Brain microvascular endothelial cell (primary cell): ENCODE measurements at places on chromosomes 4 and X.

DNA sequence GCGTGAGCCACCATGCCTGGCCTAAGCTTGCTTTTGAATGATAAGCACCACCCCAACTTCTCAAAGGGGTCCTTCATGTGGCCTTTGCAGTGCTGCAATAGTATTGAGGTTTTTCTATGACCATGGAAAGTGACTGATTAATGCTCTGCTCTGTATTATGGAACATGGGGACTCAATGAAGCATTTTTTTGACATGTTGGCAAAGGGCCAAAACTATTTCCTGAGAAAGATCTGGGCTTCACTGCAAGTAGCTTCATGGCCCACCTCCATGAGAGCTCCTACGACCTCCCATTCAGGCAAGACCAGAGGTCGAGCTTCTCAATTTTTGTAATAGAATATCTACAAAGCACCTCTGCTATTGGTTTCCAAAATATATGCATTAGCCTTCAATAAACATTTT is 16.7 kb upstream of the SEPTIN6 start:
- DNase-seq: no peak

GRCh38 chrX:30666094-30666493 is 12.9 kb downstream of the GK start:
- no peak for DNase-seq

GRCh38 chr4:145298885-145299284 is 118.5 kb upstream of the OTUD4 start:
- no peak for DNase-seq

DNA sequence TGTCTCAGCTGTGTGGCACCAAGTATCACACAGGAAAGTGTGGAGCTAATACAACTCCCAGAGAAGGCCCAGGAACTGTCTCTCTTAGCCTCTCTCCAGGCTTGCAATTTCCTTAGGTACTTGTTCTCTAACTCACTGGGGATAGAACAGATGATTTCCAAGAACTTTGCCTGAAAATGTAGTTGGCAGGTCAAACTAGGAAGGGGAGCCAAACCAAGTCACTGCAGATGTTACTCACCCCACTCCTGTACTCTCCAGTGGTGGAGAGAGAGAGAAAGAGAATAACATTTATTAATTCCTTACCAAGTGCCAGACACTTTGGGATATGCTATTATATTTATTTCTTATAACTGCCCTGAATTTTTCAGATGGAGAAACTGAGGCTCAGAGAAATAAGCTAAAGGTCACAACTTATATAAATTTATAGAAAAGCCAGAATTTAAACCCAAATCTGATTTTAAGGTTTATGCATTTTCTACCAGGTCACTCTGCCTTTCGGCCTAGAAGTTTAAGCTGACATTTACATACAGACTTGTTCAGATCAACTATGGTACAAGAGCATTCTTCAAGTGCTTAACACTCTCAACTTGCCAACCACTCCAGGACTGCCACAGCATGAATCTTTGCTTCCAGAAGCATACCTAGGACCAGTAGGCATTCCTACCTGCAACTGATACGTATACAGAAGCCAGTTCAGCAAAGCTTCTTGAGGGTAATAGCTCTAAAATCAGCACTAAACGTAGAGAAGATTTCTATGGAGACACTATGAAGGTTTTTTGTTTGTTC is 248.6 kb upstream of the ETNPPL start:
- DNase-seq: no peak

DNA sequence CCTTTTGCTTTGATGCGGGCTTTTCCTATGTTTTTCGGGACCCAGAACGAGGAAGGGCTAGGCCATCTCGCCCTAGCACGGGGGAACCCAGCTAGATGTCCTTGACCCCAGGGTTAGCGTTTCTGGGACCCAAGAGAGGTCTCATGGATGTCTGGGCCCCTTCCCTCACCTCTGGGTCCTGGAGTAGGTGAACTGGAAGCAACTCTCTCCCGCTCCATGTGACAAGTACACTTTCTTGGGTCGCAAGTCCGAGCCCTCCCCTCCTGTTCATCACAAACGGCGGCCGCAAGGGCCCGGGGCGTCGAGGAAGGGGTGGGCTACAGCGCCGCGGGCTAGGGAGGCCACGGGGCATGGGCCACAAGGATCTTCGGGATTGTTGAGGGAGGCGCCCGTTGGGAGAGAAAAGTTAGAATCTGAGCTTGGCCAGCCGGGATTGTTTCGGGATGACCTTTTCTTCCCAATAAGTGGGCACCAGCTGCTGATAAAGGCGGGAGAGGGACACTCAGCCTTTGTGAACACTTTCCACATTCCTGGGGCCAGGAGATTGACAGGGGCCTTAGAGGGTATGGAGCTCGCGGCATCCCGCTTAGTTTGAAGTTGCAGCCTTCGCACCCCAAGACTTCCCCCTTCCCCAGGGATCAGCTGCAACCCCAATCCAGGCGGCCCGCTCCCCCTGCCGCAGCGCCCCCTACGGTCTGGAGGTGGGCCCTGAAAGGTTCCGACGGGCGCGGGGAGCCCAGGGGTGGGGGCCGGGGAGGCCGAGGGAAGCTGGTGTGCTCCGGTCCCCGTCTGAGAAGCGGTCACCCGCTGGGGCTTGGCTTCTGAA is 136.9 kb upstream of the ZIC3 start:
- DNase-seq: no peak

DNA sequence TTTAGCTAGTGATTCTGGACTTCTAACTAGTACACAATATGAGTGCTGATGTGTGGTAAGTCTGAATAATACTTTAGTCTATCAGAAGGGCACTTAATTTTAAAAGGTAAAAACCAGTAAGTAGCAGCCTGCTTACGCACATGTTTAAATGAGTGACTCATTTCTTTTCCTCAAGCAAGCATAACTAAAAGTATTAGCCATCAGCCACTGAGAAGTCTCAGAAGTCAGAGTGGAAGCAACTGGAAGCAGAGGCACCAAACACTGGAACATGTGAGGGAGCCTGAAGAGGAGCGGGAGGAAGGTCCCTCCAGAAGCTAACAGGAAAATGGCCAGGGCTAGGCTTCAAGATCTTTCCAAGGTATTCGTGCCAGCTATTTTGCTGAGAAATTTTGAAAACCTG is 257.7 kb downstream of the RAPGEF2 start:
- DNase-seq: peak; percentile 79

GRCh38 chr4:19309378-19309777 is 942.3 kb upstream of the SLIT2 start:
- DNase-seq: peak; percentile 49

GRCh38 chr4:62226082-62226481 is 1026.0 kb downstream of the ADGRL3 start:
- DNase-seq: no peak

DNA sequence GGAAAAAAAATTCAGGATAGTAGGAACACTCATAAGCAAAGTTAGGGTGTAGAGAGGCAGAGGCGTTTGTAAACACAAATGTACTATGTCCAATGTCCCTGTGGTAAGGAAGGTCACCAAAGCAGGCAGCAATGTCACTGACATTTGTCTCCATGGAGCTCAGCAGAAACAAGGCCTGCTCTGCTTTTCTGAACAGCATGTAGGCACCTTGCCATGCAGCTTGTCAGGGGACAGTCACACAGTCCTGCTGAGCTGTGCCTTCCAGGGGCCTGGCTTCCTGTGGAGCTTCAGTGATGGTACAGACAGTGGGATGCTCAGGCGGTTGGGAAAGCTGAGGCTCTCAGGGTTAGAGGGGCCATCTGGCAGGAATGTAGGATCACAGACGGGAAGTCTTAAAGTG is 74.5 kb upstream of the HS3ST1 start:
- DNase-seq: no peak

DNA sequence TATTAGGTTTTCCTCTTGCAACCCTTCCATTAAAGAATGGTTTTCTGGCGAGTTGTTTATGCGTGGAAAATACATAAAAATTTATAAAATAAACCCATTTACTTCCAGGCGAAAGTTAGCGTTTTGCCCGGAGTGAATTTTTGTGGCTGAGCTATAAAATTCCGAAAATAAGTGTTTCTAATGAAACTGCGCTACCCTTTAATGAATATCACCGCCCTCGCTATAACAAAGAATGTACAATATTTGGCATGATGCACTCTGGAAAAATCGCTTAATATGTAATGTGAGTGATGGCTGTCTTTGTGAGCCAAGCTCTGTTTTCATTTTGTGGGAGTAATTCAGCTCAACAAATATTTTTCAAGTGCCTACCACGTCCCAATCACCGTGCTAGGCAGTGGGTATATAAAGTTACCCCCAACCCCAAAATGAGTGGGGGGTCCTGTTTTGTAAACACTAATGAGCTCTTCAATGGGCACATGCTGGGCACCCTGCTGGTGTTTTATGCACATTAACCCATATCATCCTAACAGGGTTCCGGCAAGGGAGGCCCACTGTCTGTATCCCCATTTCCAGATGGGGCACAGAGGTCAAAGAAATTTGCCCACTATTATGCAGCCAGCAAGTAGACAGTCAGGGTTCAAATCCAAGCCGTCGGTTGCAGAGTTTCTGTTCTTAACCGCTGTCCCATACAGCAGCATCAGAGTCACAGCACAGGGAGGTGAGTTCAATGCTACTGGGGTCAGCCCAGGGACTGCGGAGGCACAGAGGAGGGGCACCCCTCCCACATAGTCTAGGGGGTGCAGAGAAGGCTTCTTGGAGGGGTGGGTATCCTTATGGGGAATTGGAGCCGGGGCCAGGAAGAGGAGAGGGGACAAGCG is 65.7 kb upstream of the STX18 start:
- DNase-seq: no peak

GRCh38 chrX:51860679-51861078 is 32.7 kb upstream of the MAGED1 start:
- DNase-seq: no peak

GRCh38 chr4:38925492-38926413 is 58.1 kb downstream of the FAM114A1 start:
- no peak for DNase-seq

DNA sequence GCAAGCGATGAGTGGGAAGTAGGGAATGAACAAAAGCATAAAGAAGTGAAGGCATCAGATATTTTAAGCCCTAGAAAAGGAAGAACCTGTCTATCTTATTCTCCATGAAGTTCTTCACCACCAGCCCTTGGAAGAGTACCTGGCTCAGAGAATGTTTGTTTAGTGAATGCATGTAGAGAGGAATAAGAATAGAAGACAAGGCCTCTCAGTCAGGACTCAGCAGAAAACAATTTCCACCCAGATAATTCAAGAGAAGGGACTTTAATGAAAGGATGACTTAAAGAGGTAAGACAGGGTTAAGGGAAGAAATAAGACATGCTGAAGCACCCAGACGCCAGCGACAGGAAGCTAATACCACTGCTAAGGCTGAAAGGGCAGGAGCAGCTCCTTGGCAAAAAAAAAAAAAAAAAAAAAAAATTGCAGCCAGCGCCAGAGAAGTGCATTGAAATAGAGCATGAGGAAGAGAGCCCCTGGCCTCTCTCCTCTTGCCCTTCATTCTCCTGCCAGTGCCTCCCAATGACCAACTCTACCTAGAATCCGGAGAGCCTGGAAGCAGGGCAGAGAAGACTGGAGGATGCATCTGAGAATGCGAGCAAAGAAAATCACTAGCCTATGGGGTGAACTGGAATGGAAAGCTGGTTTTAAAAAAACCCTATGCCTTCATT is 47.2 kb upstream of the RASGEF1B start:
- DNase-seq: no peak

GRCh38 chrX:281166-281999 is at the start of gene PLCXD1:
Gene PLCXD1, plus strand, starts transcription at chrX:281381. Its CDS starts 2,807 bp downstream, at chrX:284188.
- no peak for DNase-seq

DNA sequence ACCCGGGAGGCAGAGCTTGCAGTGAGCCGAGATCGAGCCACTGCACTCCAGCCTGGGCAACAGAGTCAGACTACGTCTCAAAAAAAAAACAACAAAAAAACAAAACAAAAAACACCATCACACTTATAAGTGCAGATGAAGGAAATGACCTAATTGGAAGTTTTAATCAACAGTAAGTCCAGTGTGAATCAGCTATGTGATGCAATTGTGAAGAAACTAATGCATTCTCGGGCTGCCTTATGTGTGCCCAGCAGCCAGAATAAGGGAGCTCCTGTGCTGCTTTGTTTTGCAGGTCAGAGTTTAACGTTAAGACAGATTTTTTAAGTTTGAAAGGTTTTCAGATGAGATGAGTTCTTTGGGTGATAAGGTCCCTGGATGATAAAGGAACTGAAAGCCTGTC is 10.8 kb downstream of the DAPP1 start:
- DNase-seq: no peak

GRCh38 chr4:76197031-76197743 is 16.4 kb downstream of the SCARB2 start:
- peak; percentile 34 for DNase-seq

GRCh38 chr4:110487873-110488272 is 11.9 kb downstream of the ENPEP start:
- DNase-seq: no peak

DNA sequence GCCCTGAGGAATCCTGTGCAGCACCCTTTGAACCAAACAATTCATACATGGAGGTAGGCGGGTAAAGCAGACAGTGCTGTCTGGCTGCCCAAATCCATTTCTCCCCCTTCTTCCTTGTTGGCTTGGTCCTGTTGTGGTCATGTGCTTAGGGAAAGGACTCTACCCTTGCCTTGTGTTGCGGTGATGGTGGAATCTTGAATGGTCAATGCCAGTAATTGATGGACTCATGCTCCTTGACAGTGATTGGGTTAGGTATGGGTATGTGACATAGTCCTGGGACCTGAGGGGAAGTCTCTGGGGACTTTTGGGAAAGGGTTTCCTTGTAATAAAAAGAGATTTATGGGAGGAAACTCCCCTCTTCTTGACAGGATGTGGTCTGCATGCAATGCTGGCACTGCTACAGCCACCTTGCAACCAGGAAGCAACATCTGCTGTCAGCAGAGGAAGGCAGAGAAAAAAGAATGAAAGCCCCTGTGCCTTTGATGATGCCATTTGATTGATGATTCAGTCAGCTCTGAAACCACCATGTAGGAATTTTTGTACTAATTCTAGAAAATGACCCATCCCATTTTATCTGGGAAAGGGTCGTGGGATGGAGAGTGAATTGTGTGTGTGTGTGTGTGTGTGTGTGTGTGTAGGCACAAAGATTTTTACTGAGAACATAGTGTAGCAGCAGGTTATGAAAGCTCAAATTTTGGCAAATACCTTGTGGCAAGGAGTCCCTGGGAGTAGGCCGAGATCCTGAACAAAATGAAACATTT is 30.0 kb upstream of the HUWE1 start:
- no peak for DNase-seq

DNA sequence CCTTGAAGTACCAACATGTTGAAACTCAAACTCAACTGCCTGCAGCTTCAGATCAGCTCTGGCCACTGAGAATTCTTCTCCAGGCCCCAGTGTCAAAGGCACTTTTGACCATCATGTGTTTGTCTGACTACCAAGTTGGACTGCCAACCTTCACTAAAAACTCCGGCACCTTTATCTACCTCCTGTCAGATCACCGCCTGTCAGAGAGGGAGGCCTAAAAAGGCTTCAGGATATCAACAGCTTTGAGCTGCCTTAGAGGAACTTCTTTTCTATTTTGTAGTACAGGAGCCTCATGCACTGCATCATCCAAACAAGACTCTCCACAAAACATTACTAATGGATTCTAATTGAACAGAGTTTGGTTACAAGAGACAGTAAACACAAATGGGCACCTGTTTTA is 2.8 kb downstream of the ACSL1 start:
- DNase-seq: no peak

DNA sequence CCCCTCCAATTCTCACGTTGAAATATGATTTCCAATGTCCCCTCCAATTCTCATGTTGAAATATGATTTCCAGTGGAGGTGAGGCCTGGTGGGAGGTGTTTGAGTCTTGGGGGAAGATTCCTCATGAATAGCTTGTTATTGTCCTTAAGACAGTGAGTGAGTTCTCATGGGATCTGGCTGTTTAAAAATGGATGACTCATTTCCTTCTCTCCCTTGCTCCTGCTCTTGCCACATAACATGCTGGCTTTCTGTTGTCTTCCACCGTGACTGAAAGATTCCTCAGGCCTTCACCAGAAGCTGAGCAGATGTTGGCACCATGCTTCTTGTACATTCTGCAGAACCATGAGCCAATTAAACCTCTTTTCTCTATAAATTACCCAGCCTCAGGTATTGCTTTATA is 346.8 kb upstream of the TECRL start:
- DNase-seq: peak; percentile 16
